ENCODE measurements at places on chromosomes 13 and 19.

- no peak for DNase-seq
These were observed 13.8 kb upstream of the ZNF846 start for GRCh38 chr19:9782338-9782737.

DNA sequence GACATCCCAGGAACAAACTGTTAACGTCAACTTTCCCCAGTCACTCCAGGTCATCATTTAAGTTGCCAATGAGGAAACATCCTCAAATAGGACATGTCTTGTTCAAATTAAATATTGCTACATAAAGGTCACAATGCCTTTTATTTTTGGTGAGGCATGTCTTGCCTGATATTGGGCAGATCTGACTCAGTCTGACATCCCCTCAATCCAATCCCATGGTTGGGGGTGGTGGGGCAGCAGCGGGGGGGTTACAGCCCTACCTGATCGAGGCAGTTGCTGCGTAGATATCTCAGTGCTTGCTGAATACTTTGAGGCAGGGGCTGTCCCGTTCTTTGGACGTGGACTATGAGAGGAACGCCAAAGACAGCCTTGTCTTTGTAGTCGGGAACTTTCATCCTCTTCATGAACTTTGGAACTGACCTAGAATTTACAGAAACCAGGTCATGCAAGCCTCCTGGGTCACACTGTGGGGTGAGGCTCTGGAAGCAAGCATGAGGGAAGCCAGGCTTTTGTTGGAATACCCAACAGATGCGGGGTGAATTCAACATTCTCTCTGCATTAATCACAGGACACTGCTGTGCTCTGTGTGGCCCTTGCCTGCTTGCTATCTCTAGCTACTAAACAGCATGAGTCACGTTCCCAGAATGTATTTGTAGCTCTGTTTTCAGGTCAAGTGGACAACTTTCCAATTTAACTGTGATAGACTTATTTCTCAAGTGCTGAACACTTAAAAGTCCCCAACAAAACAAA is 109.8 kb downstream of the KL start:
- DNase-seq: no peak

GRCh38 chr19:41570639-41571112 is 5.3 kb upstream of the CEACAM21 start:
- peak; percentile 81 for DNase-seq

- DNase-seq: no peak
These were observed 12.7 kb downstream of the SMIM24 start for GRCh38 chr19:3467437-3468198.

DNA sequence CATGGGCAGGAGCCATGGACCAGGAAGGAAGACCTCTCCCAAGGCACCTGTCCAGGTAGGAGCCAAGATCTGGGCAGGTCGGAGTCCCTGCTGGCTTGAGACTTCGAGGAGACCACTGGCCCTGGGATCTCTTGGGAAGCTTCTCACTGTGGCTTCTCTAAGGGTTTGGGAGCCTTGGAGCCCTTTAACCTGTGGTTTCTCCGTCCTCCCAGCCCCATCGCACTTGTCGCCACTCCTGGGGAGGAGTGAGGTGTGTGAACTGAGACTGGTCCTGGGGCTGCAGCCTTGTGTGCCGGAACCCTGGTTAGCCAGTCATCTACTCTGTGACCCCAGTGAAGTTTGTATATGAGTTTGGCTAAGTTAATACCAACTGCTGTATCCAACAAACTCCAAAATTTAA is 8.2 kb downstream of the ZNF805 start:
- no peak for DNase-seq

GRCh38 chr13:104011505-104012241 is 945.5 kb upstream of the SLC10A2 start:
- no peak for DNase-seq

GRCh38 chr19:4456476-4456842 is 1.1 kb downstream of the UBXN6 start:
- no peak for DNase-seq

DNA sequence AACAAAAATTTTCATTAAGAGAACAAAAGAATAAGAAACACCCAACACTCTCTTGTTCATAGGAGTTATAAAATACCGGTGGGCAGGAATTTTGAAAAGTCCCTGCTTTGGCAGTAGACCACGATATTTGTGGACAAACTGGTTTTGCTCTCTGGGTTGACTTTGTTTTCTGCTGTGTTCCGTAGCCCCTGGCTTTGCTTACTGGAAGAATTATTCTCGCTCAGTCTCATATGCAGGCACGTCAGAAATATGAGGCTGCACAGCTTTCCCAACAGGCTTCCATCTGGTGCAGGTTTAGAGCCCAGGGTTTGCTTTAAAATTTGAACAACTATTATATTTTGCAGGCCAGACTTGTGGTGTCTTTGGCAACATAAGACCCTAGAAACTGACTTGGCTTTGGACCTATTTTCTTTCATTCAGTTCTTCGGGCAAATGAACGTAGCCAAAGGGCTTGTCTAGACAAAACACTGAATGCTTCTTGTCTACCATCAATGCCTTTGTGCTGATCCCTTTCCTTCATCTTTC is 2012.6 kb downstream of the PCDH9 start:
- no peak for DNase-seq

DNA sequence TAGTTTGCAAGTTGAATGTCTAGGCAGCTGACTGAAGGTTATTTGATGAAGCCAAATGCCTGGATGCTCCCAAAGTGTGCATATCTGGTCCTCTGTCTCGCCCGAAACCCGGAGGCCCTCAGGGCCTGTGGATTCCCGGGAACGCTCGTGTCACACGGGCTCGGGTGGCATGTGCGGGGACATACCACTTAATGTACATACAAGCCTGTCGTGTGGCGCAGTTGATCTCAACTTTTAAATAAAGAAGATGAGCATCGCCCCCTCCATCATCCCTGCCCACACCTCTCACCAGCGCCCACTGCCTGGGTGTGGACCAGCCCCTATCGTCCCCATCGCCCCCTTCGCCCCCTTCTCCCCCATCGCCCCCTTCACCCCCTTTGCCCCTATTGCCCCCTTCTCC is 33.9 kb downstream of the ATP11A start:
- no peak for DNase-seq

GRCh38 chr19:4556597-4557127 is 2.8 kb downstream of the SEMA6B start:
- peak; percentile 67 for DNase-seq

DNA sequence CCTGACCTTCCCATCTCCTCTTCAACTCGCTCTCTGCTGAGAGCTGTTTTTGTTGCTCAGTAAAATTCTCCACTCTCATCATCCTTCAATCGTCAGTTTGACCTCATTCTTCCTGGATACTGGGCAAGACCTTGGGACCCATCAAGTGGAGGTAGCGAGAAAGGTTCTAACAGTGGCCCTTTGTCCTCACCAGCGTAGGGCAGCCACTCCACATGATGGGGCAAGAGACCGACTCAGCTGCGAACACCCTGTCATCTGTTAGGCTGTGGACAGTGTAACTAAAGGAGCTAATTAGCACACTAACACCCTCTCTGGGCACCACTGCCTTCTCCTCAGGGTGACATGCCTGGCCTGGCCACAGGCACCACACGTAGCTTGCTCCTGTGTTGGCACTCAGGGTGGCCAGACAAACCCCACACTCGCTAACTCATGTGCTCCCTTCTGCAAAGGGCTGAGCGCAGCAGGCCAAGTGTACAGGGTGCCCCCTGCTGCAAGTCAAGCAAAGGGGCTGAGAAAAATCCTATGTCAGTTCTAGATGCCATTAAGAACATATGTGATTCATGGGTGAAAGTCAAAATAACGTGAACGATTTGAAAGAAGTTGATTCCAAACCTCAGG is 1216.0 kb downstream of the SLITRK5 start:
- no peak for DNase-seq

DNA sequence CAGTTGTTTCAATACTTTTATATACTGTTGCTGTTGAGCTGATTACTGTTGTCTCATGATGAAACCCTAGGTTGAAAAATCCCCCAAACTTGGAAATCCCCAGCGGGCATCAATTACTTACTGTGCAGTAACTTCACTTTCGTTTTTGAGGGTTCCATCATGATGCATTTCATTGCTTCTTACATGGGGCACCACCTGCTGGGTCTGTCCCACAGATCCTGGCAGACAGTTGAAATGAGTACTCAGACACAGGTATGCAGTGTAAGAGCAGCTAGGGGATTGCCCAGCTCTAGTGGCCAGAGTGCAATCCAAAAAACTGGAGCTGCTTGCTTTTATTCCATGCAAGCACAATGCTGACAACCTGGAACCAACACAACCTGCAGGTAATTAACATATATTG is 132.5 kb upstream of the ZNF91 start:
- no peak for DNase-seq

- DNase-seq: no peak
These were observed 44.3 kb downstream of the SHISA2 start for GRCh38 chr13:26007261-26008125.

DNA sequence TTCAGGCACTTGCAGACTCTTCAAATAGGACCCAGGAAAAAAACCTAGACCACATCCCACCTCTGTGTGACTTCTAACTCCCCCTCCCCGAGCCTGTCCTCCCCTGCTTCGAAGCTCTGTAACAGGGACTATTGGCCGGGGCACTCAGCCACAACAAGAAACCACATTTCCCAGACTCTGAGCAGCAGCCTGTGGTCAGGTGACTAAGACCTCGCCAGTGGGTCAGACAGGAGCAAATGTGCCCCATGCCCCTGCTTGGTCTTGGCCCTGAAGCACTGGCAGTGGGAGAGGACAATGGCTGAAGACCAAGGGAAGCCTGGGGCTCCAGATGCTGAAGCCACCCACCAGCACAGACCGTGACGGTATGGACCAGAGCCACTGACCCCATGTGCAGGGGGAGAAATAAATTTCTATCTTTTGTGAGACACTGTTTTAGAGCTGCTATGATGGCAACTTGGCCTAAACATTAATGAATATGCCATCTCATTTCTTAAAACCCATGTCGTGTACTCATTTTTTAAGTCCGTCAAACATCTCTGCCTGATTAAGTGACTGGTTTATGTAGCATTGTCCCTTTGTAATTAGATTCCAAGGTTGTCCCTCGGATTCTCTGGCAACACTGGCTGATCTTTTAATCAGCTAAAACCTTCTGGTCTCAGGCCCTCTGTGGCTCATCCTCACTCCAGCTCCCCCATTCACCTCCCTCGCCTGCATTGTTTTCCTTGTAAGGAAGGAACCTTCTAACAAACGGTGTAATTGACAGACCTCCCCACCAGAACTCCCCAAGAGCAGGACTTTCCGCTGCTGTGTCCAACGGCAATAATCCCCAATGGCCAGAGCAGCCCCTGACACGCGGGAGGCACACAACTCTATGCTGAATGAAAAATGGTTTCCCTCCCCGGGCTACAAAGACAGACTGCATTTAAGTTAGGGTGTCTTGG is 98.4 kb downstream of the STK24 start:
- DNase-seq: no peak

GRCh38 chr19:1655987-1656608 is 3.7 kb upstream of the TCF3 start:
- DNase-seq: no peak

All from GM13976 (cell line).